ENCODE measurements at places on chromosomes 12 and 14. TPM values are rescaled to one million over a fixed set of nuclear protein-coding genes. Genes with fewer than 3 reads are reported as not detected.

Gene SCN8A
- 74.3 TPM for total RNA-seq

Gene ZFHX2
- total RNA-seq, result 3.5 TPM

Gene P2RX2
- not detected for total RNA-seq

Gene SLCO1A2
- total RNA-seq, result 11.3 TPM

Gene PRIMA1
- total RNA-seq, result 1.6 TPM

Gene SYCP3
- total RNA-seq, result 0.46 TPM

Gene JDP2
- 12.5 TPM for total RNA-seq

Gene GALNT8
- total RNA-seq, result 48.0 TPM

Gene PTCSC3
- total RNA-seq, result 0.69 TPM

Gene RAP1B
- 131 TPM for total RNA-seq

Gene HOXC13
- not detected for total RNA-seq

Gene DPPA3
- total RNA-seq, result not detected

Gene RNASE7
- total RNA-seq, result not detected

Gene CCNT1
- 39.2 TPM for total RNA-seq

Gene PZP
- total RNA-seq, result 0.23 TPM

Gene SSPN
- 16.6 TPM for total RNA-seq

Gene RASSF8
- 49.6 TPM for total RNA-seq

Gene PTHLH
- total RNA-seq, result 2.1 TPM

Gene HOXC11
- total RNA-seq, result not detected

Gene TGM1
- total RNA-seq, result 3.0 TPM

Gene TSPAN19
- total RNA-seq, result 0.92 TPM
